ENCODE measurements at places on chromosomes 12 and 14.
A peak's percentile ranks its signal among the peaks of the same experiment; 100 is the strongest.

DNA sequence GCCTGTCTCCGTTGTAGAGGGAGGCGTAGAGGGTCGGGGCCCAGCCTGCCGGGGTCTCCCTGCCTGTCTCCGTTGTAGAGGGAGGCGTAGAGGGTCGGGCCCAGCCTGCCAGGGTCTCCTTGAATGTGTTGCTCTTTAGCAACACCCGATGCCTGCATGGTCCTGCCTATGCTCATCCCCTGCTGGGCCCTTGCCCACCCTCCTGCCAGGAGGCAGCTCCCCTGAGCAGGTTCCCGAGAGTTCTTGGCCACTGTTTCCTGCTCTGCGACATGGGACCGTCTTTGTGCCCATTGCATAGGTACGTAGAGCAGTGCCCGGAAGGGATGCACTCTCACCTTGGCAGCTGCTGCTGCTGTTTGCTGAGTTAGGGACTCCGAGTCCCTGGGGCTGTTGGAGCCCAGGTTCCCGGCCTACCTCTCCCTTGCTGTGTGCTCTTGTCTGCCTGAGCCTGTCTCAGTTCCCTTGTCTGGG lies 3.3 kb downstream of the KIF26A start:
- DNase-seq = no peak

DNA sequence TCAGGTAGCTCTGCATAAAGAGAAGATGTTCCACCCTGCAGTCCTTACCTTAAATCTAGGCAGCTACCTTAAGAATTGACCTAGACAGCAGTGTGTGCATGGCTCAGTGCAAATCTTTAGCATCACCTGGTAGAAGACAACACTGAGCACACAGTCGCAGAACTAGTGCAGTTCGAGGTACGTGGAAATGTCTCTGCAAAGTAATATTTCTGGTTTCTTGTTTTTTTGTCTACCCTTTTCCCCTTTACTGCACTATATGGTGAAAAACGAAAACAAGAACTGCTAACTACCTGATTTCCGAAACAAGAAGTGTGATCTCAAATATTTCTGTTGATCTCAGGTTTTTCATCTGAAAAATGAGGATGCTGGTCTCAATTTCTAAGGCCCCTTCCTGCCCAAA lies 82.5 kb downstream of the ETV6 start:
- DNase-seq = no peak

DNA sequence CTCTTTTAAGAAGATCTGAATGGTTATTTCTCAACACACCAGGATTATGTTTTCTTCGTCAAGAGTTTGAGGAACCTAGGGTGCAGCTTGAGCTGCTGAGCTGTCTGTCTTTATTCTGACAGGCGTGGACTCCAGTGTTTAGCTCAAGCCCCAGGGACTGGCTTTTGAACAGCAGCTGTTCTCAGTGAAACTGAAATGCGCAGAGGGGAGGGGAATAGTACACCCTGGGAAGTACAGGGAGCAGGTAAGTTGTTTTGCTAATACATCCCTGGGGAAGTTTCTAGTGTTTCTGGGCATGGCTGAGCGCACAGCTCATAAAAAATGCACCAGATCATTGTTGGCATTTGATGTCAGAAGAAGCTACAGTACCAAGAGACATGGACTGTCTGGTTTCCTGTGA lies 659.8 kb downstream of the DIO2 start:
- DNase-seq = no peak

DNA sequence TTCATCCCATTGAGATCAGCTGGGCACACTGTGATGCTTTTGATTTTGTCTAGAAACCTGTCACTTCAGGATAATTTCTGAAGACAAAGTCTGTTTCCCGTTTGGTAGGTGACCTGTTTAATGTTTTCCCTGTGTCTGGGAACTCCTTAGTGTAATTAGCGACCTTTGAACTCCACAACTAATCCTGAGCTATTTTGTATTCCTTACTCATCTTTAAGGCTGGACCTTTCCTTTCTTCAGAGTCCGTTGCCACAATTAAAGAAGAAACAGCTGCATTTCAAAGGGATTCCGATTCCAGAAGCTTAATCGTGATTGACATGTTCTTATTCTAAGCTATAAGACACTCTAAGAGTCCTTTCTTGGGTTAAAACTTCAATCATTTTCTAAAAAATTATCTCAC lies 22.0 kb downstream of the AP5M1 start:
- DNase-seq = no peak

- no peak for DNase-seq
Measured at GRCh38 chr14:91202234-91202974, 42.1 kb downstream of the GPR68 start.

- no peak for DNase-seq
Measured at GRCh38 chr12:118908811-118909210, 72.5 kb upstream of the SRRM4 start.

GRCh38 chr12:48296586-48297282 lies 54.0 kb downstream of the ZNF641 start:
- DNase-seq = peak; percentile 17

- DNase-seq = no peak
Measured at GRCh38 chr14:101494826-101495225, 66.5 kb upstream of the DIO3 start.

GRCh38 chr12:110426406-110426805 lies 22.9 kb upstream of the ANAPC7 start:
- no peak for DNase-seq

GRCh38 chr12:125203145-125203765 lies 138.0 kb downstream of the AACS start:
- DNase-seq = no peak

- DNase-seq = no peak
Measured at GRCh38 chr14:31283578-31284252, 76.1 kb upstream of the HECTD1 start.

DNA sequence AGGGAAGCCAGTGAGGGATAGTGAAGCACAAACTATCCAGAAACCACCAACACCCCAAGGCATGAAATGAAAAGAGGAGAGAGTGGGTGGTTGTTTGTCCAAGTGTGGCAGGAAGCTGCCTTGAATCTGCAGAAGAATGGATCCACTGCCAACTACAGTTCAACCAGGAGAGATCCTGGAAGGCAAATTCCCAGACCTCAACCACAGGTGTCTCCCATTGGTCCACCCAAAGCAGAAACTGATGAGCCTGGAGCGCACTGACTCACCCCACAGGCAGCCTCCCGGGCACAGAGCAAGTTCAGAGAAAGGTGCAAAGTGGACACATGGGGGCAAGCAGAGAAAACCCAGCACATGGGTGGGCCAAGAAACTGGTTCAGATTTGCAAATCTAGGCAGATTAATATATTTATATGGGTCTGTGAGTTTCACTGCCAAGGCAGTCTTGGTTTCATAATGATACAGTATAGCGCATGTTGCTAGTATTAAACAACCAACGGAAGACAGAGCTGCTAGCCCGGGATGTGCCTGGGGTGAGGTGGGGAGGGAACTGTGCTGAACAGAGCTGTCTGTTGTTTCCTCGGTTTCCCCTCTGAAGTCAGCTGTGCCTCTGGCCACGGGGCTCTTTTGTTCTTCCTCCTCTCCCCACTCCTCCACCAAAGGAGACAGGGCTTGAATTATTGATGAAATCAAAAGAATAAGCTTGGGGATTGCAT lies 416.2 kb upstream of the CCDC196 start:
- DNase-seq = no peak

DNA sequence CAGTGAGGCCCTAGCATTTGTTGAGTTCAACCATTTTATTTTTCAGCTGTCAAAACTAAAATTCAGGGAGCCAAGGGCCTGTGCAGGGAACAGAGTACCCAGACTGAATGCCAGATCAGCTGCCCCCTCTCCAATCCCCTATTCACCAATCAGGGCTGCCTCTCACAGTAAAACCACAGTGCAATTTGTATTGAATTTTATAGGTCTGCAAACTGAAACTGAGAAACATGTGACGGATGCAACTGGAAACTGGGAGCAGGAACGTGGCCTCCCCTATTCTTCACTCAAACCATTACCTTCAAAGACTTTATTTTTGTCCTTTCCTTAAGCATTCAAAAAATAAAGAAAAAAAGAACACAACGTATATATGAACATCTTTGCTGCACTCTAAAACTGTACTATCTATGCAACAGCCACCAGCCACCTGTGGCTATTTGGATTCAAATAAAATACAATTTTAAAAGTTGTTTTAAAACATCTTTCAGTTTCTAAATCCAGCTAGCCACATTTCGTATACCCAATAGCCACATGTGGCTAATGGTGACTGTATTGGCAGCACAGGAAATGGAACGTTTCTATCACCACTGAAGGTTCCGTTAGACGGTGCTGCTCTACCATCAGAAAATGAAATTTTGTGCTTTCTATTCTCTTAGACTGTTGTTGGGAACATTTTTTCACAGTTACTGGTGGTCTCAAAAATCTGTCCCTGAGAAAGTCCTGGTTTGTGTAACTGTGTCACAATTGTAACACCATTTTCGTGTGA lies 371.3 kb upstream of the FAR2 start:
- no peak for DNase-seq

- DNase-seq = peak; percentile 35
Measured at GRCh38 chr14:34030864-34031263, 80.0 kb upstream of the EGLN3 start.

GRCh38 chr12:43094886-43095575 lies 457.0 kb downstream of the ADAMTS20 start:
- DNase-seq = no peak

DNA sequence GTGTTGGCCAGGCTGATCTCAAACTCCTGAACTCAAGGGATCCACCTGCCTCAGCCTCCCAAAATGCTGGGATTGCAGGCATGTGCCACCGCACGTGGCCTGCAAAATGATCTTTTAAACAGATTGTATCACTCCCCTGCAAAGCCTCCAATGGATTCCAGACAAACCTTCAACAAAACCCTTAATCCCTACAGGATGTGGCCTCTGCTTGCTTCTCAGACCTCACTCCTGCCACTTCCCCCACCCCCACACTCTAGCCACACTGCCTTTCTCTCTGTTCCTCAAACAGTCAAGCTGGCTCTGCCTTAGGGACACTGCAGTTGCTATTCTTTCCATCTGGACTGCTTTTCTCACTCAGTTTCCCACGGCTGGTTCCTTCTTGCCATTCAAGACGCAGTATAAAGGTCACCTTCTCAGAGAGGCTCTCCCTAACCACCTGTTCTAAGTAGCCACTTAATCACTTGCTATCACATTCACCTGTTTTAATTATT lies 47.3 kb upstream of the TMED10 start:
- no peak for DNase-seq

DNA sequence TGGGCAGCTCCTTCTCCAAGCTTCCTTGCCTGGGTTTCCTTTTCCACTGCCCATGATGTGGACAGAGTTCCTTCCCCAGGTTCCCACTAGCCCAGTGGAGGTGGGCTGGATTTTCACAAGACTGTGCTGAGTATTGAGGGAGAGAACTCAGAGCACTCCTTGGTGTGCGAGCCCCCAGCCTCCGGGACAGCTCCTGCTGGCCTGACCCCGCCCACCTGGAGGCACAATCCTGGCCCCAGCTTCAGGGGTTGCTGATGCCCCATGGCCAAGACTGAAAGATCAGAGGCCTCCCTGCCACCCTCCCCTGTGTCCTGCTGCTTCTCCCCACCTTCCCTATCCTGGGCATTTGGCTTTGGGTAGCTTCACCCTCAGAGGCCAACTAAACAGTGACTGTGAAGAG lies 7.7 kb downstream of the KCNH3 start:
- no peak for DNase-seq

DNA sequence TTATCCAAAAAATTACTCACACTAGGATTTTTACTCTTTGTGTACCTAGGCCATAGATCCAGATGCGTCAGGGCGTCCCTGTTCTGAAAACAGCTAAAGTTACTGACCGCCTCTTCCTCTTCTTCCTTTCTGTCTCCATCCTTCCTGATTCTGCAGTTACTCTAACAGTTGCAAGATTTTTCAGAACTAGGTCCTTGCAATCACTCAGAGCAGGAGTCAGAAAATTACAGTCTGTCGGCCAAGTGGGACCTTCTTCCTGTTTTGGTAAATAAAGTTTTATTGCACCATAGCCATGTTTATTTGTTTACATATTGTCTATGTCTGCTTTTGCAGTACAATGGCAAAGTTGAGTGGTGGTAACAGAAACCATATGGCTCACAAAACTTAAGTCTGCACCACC lies 25.6 kb upstream of the FGF6 start:
- DNase-seq = no peak

GRCh38 chr12:113933201-113933786 lies 32.8 kb downstream of the RBM19 start:
- peak; percentile 19 for DNase-seq

GRCh38 chr12:48946943-48947342 lies 10.3 kb downstream of the ARF3 start:
- DNase-seq = no peak

- no peak for DNase-seq
Measured at GRCh38 chr14:92088494-92088893, 17.9 kb downstream of the ATXN3 start.

DNA sequence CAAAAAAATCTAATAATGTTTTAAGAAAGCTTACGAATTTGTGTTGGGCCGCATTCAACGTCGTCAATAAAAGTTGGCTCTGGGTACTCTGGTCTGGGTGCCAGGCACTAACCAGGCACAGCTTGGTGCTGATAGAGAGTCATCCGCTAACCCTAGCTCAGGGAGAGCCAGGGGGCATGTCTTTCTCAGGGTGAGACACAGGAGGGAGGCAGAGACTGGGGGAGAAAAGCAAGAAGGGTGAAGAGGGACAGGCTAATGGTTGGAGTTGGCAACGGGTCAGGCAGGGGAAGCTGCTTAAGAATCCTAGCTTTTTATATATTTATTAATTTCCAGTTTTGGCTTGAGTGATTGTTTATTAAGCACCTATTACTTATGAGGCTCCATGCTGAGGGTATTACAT lies 105.0 kb downstream of the CMKLR1 start:
- DNase-seq = no peak

- no peak for DNase-seq
Measured at GRCh38 chr14:65267856-65268255, 144.7 kb upstream of the FUT8 start.

- DNase-seq = no peak
Measured at GRCh38 chr12:93521225-93522080, 51.0 kb upstream of the SOCS2 start.

- DNase-seq = no peak
Measured at GRCh38 chr14:93219103-93219726, 12.2 kb downstream of the UBR7 start.

- no peak for DNase-seq
Measured at GRCh38 chr12:124898200-124898922, 16.1 kb downstream of the UBC start.

GRCh38 chr12:74111688-74112360 lies 425.8 kb upstream of the ATXN7L3B start:
- DNase-seq = no peak

GRCh38 chr12:1920436-1920835 lies 2.0 kb upstream of the CACNA2D4 start:
- DNase-seq = no peak

- no peak for DNase-seq
Measured at GRCh38 chr12:26798023-26798422, 35.0 kb downstream of the ITPR2 start.

Measured in GM04504 (cell line).